ENCODE measurements at places on chromosomes 4 and X. TPM values are rescaled to one million over a fixed set of nuclear protein-coding genes. Genes with fewer than 3 reads are reported as not detected.

The VSIG4 gene
- 0.64 TPM for total RNA-seq

The GDPD2 gene
- 0.09 TPM for total RNA-seq

The PABPC1L2B gene
- total RNA-seq, result not detected

The PAGE2B gene
- not detected for total RNA-seq

The FMR1NB gene
- not detected for total RNA-seq

The ADH4 gene
- total RNA-seq, result not detected

The PKD2 gene
- 8.3 TPM for total RNA-seq

The EDA gene
- total RNA-seq, result 0.57 TPM

The NUP62CL gene
- 2.6 TPM for total RNA-seq

The XAGE1A gene
- not detected for total RNA-seq

The SMIM10L2A gene
- 0.48 TPM for total RNA-seq

The NDUFC1 gene
- total RNA-seq, result 50.2 TPM

The MAGEB10 gene
- not detected for total RNA-seq

The GYG2 gene
- not detected for total RNA-seq

The FDCSP gene
- total RNA-seq, result not detected

The TEX13D gene
- 0.46 TPM for total RNA-seq

The VCX gene
- not detected for total RNA-seq

The NXF2B gene
- total RNA-seq, result not detected

The HPF1 gene
- total RNA-seq, result 25.1 TPM

The GLRA2 gene
- not detected for total RNA-seq

The SLC25A5 gene
- 674 TPM for total RNA-seq

The TMEM31 gene
- not detected for total RNA-seq

The CD38 gene
- 11.7 TPM for total RNA-seq

The XAGE2 gene
- total RNA-seq, result not detected

The SPATA4 gene
- total RNA-seq, result not detected

The CLGN gene
- total RNA-seq, result not detected

The MAGEC2 gene
- not detected for total RNA-seq

The MTNR1A gene
- total RNA-seq, result not detected

The G6PD gene
- 116 TPM for total RNA-seq

The TGIF2LX gene
- total RNA-seq, result not detected

The RASL11B gene
- total RNA-seq, result 0.27 TPM

The DGKK gene
- total RNA-seq, result not detected

The NUDT10 gene
- total RNA-seq, result 0.92 TPM

The LUZP4 gene
- total RNA-seq, result not detected

The TMPRSS11D gene
- not detected for total RNA-seq

The CCNB3 gene
- total RNA-seq, result 0.11 TPM

The CENPC gene
- 20.2 TPM for total RNA-seq

The GSX2 gene
- not detected for total RNA-seq

The SATL1 gene
- total RNA-seq, result not detected

The GAGE2A gene
- not detected for total RNA-seq

The CHST7 gene
- total RNA-seq, result 3.9 TPM

The TMEM271 gene
- total RNA-seq, result not detected

The C1QTNF7 gene
- total RNA-seq, result not detected

The IL2 gene
- 173 TPM for total RNA-seq

The CITED1 gene
- not detected for total RNA-seq

All from CD8-positive, alpha-beta memory T cell (primary cell).